ENCODE measurements at places on chromosomes 6 and 20.

DNA sequence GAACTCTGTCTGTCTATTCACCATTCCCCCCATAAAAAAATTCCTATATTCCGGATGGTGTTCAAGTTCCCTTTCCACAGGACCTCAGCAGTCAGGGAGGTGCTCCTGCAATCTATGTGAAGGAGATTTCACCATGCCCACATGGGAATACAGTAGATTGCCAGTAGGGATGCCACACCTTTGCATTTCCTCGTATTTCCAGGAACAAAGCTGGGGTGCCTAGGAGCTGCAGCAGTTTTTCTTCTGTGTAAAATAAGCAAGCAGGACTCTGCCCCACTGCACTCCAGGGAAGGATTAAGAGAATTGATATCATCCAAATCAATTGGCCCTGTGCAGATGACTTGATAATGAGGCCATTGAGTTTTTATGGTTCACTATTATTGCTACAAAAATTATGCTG lies 7.4 kb upstream of the KIF16B start:
- DNase-seq, result no peak

- no peak for DNase-seq
Measured at GRCh38 chr6:158029668-158030230, 48.1 kb downstream of the SYNJ2 start.

DNA sequence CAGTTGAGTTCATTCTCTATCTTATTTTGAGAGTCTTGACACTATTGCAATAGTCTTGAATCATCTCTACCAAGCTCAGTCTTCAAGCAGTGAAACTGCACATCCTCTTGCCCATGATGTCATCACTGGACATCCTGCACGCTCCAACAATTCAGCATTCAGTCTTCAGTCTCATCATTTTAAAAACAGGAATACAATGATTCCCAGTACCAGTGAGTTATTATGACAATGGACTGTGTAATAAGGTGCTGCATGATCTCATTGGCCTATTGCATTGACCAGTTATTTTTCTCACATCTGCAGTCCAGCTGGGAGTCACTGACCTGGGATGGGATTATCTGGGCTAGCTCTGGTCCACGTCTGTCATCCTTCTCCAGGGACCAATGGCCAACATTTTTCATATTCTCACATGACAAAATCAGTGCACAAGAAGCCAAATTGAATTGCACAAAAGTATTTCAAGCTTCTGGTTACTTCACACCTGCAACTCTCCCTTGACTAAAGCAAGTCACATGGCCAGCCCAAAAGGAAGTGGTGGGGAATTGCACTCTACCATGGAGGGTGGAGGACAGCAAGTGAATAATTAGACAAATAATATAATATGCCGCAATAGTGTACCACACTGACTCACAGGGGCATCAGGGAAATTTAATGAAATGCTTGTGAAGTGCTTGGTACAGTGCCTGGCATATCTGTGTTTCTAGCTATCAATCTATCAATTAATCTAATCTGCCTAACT lies 6.4 kb upstream of the CST2 start:
- DNase-seq, result peak; percentile 19

GRCh38 chr6:12065321-12066140 lies 53.4 kb downstream of the HIVEP1 start:
- no peak for DNase-seq

All from choroid plexus epithelial cell (primary cell).